Astrocyte of the cerebellum (primary cell): ENCODE measurements at places on chromosomes 12 and 14.

GRCh38 chr12:124696693-124697476, 129.5 kb upstream of the NCOR2 start:
- DNase-seq = no peak

DNA sequence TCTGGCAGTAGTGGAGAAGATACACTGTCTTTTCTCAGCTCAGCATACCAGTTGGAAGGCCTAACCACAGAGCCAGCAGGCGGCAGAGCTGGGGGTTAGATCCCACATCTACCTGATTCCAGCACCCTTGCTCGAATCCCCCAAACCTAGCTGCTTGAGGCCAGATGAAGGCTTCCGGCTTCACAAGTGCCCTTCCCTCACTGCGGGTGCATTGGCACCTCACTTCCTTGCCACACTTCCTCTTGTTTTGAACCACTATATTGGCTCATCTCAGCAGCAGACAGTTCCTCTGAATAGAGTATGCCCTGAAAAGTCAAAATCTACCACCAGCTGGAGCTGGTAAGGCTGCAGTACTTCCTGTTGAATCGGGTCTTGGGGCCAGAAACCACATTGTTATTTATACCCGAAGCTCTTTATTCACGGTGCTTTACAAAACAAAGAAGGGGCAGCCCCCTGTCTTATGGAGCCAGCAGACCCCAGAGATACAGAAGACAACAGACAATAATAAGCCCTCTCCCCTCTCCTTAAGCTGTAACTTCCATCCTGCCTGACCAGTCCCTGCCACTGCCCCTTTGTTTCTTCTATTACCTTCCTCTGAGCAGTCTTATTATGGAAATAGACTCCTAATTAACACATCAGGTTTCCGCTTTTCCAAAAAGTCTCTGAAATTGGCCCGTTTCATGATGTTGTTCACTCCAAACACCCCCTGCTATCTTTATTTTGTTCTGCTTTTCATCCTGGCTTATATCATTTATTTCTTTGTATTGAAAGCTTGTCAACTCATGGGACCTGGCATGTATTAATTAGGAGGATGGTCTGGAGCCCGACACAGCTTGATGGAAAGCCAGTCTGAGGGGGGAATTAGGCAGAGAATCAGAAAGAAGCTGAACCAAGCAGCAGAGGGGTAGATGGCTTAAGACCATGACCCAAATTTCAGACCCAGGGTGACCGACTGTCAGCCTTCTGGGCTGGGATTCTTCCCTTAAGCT, 233.5 kb downstream of the EFCAB11 start:
- no peak for DNase-seq

- no peak for DNase-seq
These were observed 6.3 kb downstream of the NTN4 start for GRCh38 chr12:95784286-95784685.

DNA sequence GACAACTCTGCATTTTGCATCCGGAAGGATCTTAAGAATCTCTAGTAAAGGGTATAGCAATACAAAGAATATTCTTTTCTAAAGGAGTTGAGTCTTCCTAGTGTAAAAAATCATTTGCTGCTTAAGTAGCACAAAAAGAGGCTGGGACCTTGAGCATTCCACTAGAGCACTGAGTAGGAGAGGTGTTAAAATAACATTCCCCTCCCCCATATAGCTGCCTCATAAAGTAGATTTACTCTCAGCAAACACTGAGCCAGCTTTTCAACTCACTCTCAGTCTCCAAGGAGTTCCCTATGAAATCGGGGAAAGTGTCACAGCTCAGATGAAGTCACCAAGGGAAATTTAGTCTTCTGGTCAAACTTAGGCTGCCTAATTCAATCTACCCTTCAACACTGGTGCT, 592.7 kb downstream of the ETNK1 start:
- DNase-seq = no peak

GRCh38 chr12:27191531-27191930, 52.6 kb upstream of the STK38L start:
- no peak for DNase-seq

- DNase-seq = no peak
These were observed 24.0 kb downstream of the GSG1 start for GRCh38 chr12:13079440-13079906.

GRCh38 chr14:52011523-52011922, 22.2 kb downstream of the RTRAF start:
- DNase-seq = no peak

DNA sequence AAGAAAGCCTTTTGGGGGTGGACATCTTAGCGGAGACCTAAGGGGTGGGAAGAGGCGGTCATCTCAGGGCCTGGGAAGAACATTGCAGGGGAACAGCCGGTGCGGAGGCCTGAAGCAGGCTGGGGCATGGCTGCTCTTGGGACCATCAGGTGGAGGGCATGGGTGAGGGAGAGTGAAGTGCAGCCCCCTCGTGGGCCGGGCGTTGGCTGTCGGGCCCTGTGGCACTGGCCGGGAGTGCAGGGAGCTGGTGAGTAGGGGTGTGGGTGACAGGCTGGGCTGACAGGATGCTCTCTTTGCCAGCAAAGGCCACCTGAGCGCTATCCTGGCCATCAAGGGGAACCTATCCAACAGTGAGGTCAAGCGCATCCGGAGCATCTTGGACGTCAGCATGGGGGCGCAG, 11.7 kb downstream of the TNFAIP2 start:
- no peak for DNase-seq

GRCh38 chr12:126772171-126772864, 1494.7 kb upstream of the TMEM132C start:
- DNase-seq = no peak

DNA sequence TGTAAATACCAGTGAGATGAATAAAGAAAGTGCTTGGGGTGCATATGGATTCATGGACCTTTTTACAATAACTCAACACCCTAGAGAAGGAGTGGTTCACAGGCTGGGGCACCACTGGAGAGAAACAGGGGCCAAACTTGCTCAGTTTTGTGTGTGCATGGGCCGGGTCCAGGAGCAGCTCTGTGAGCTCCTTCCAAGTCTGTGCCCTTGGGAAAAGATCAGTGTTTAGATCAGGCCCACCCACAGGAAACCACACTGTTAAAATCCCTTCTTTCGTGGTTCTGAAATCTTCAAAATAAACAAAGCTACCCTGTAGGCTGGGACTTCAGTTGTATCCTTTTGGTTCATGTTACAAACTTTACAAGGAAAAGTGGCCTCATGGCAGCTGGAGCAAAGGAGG, 156.1 kb upstream of the TMEM260 start:
- peak; percentile 8 for DNase-seq

GRCh38 chr12:48160807-48161206, 3.5 kb upstream of the ASB8 start:
- no peak for DNase-seq

DNA sequence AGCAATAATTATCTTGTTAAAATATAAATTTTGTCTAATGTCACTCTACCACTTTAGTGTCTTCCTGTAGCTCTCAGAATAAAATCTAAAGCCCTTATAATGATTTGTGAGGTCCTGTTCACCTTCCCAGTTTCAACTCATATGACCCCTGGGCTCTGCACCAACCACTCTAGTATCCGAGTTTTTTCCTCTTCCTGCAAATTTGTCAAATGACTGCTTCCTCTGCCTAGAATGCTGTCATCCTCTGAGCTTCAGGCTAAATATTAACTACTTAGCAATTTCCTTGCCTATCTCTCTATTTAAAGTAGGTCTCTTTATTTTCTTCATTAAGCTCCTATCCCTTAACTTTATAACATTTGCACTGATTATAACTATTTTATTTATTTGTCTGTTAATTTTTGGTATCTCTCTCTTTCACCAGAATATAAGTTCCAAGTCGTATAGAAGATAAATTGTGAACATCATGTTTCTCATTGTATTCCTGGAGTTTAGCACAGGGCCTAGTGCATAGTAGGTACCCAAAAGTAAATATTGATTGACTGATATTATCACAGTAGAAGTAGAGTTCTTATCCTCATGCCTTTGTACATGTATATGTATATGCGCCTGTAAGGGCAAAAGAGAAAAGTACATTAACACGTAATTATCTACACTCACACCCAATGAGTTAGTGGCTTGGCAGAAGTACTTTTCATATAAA, 196.0 kb downstream of the BCAT1 start:
- no peak for DNase-seq

- DNase-seq = no peak
These were observed 69.3 kb upstream of the USP15 start for GRCh38 chr12:62190689-62191490.

DNA sequence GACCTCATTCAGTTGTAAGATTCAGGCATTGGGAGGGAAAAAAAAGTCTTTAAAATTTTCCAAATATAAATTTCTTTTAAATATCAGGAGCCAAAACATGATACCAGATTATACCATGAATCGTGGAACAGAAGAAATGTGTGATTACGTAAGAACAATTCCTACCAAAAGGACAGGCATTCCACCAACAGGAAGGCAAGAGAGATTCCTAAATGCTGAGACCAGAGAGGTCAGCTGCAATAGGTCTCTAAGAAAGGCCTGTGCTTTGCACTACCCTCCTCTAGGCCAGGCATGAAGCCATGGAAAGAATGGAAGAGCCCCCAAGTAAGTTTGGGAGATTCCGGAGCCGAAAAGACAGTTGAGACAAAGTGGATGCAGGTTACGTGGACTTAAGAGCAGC, 83.7 kb downstream of the PTGER2 start:
- no peak for DNase-seq

DNA sequence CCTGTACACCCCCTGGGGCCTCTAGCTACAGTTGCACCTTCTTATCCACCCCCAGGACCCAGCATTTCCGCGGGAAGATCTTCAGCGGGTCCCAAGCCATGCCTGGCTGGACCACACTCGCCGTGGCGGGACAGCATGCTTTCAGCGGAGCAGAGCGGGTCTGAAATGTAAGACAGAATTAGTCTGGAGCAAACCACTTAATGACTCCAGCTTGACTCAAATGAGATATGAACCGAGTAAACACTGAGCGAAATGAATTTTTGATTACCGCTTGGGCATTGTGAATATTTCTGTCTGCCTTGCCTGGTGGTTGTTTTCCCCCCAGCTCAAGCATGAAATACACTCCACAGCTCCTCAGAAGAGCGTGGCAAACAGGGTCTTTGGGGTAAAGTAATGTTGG, 60.8 kb downstream of the SLC24A4 start:
- no peak for DNase-seq

DNA sequence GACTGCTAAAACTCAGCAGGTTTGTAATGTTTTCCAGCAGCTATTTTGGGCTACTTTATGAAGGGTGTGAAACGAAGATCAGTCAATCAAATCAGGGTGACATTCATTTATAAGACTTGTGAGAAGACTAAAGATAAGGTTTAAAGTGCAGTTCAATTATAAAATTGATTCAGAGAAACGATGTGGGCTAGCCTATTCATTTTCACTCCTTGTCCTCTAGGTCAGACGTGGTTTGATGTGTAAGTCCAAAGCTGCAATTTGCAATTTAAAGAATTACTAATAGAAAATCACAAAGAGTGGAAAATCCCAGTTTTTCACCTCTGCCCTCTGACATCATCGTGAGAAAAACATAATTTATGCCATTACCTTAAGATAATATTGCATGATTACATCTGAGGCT, 243.5 kb upstream of the NOVA1 start:
- DNase-seq = no peak

DNA sequence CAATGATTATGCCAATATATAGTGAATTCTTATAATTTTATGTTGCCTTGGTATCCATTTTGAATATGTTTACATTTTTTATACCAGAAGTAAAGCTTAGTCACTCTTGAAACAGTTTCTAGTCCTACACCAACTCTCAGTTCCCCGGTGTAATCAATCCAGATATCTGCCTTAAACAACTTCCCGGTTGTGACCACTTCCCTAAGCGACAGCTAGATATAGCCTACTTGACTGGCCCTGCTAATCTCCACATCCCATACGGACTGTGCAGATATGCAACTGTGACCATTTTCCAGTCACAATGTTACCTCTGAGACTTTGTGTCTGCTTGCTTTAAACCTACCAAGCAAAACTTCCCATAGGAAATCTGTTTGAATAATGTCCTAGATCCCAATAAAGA, 1551.5 kb upstream of the SEL1L start:
- DNase-seq = no peak

DNA sequence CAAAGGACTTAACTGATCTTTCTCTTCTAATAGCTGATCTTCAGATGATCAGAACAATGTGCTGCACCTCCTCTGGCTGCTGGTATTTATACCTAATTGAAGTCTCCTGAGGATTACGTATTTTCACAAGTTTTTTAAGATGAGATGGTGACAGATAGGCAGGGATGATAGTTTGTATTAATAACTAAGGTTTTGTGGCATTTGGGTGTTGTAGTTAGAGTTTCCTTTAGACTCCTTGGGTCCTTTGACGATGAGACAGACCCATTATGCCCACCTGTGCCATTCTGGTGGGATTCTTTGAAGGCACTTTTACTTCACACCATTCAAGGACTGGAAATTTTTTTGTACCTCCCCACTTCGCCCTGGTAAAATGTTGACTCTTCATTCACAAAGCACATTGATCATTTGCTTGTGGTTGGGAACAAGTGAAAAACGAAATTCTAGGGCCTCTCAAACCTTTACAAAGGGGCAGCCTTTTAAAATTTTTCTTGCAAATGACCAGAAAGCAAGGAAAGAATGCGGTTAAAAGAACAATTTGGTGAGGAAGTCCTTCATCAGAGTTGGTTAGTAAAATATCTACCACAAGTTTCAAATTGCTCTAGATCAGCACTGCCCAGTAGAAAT, at the start of gene IFNG:
IFNG (minus strand) TSS at position 60 of the 624 bp plus-strand sequence. CDS start 125 bp downstream, outside the sequence.
- no peak for DNase-seq

- no peak for DNase-seq
These were observed 83.3 kb upstream of the PPM1H start for GRCh38 chr12:63018273-63018672.

GRCh38 chr12:95316798-95317197, 99.2 kb downstream of the VEZT start:
- no peak for DNase-seq

DNA sequence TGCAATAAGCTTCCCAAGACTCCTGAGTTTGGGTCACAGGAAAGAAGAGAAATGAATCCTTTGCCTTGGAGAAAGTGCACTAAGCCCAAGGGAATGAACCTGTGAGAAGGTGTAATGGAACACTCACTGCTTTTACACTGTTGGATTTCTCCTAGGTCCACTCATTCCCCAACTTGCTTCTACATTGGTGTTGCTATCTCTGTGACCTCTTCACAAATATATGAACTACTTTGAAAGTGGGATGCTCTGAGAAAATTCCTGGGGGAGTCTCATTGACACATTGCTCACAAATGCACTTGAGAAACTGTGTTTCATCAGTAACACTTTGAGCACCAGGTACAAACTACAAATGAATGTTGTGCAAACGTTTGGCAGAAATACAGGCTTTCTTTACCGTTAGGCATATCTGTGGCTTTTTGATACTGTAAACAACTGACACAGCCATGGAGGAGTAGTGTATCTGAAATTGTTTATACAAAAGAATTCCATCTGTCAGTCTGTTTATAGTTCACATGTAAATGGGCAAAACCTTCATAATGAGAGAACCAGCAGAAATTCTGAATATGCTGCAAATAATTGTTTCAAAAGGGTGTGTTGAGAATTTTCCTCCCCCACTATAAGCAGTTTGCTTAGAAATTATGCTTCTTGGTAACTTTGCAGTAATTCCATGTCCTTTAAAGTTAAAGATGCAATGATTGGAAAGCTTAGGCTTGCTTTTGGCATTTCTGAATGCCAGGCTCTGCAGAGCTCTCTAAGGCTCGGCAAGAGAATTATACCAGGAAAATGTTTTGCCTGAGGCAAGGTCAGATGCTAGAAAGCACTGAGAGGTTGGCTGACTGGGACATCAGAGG, 348.5 kb upstream of the DDHD1 start:
- no peak for DNase-seq
